ENCODE measurements at places on chromosomes 2 and 18.

DNA sequence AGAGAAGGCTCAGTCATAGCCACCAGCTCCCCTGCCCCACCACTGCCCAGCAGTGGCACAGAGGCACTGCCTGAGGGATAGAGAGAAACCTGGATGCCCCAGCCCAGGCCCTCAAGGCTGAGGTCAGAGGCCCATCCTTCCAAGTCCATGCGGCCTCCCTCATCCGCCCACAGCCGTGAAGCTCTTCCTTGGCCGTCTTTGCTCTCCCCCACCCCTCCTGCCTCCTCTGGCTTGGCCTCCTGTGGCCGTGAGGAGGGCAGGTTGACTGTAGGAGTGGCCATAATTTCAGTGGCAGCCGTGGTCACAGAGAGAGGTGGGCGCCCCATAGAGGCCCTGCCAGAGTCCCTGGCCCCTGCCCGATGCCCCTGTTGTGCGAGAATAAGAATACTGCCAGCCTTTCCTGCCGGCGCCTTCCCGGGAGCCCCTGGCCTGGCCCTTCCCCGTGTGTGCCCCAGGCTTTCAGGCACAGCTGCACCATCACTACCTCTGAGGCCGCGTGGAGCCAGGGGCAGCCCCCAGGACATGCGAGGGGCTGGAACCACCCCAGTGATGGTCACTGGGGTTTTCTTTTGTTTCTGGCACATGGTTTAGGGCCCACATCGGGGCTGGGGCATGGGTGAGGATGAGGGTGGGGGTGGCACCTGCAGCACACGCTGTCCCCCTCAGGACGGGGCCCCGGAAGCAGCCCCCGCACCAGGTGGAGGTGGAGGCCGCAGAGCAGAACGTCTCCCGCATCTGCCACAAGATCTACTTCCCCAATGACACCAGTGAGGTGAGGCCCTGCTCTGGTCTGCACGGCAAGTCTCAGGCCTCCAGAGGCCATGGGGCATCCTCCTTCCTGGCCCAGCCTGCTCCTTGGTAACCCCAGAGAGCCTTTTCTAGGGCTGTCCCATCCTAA, 13.1 kb upstream of the GPR17 start:
- DNase-seq: no peak

DNA sequence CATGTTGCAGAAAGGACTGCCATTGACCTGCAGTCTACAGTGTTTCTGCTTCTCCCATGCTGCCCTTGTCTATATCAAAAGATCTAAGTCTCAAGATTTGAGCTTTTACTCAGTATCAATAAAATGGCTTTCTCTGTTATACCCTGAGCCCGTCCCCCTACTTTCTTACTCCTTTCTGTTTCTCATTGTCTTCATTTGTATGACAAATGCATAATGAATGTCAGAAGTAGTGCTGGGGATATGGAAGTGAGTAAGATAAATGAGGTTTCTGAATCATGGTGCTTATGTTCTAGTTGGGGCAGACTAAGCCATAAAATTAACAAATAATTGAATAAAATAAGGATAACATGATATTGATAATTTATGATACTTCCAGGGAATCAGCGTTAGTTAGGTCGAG, 128.6 kb downstream of the PARD3B start:
- no peak for DNase-seq

- no peak for DNase-seq
Measured at GRCh38 chr2:98515250-98515991, 70.8 kb downstream of the INPP4A start.

GRCh38 chr2:160892204-160892603, 268.0 kb upstream of the TANK start:
- no peak for DNase-seq

DNA sequence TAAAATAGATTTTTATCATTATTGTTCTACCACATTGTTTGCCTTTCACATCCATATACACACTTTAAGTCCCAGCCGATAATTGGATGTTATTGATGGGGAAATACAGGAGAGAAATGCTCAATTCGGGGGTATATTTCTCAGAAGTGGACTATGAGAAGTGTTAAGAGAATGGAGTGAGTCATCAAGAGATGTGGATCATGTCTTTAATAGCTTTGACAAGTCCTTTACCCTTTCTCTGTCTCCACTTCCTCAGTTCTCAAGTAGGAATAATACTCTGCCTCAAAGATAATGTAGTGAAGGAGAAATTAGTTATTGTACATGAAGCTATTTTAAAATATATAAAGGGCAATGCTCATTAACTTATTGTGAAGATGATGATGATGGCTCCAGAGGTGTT, 1017.6 kb upstream of the PIK3C3 start:
- no peak for DNase-seq

- peak; percentile 30 for DNase-seq
Measured at GRCh38 chr2:219247678-219248642, 2.7 kb downstream of the STK16 start.

DNA sequence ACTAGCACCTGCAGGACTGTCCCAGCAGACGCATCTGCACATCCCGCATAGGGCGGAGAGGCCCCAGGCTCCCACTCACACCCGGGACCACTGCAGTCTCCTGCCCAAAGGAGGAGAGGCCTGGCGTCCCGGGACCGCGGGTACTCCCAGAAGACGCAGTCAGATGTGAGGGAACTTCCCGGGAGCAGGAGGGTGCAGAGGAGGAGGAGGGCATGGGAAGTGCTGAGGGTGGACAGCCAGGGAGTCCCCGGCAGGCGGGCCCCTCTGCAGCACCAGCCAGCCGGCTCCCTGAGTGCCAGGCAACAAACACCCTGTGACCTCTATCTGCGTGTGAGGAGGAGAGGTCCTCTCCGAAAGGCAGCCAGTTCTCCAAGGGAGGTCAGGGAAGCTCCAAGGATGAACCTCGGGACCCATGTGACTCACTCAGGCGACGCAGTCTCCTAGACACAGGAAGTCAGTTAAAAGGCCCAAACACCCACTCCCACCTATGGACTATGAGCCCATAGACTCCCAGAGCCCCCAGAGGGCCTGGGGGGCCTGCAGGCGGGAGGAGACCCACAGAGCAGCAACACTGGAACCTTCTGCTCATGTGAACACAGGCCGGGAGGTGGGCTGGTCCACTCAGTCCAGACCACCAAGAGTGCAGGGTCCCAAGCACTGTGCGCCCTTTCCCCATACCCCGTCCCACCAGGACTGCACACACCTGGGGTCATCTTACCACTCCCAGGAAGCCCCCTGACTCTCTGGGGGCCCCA, 4.2 kb downstream of the PXDN start:
- DNase-seq: no peak

DNA sequence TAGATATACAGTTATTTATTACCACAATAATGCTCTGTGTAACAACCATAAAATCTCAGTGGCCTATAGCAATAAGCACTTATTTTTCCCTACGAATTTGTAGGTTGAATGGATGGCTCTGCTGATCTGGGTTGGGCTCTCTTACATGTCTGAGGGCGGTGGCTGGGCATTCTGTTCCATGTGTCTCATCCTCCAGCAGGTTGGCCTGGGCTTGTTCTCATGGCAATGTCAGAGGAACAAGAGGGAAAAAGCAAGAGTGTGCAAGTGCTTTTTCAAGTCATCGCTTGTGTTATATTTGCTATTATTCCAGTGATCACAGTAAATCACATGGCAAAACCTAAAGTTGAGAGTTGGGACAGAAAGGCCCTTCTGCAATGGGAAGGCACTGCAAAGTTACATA, 30.4 kb upstream of the MYO3B start:
- DNase-seq: no peak

- no peak for DNase-seq
Measured at GRCh38 chr18:31617031-31617717, 25.5 kb downstream of the TTR start.

GRCh38 chr2:151391436-151391835, 18.3 kb upstream of the RIF1 start:
- DNase-seq: no peak

GRCh38 chr2:99862566-99862965, 279.8 kb downstream of the AFF3 start:
- DNase-seq: no peak

DNA sequence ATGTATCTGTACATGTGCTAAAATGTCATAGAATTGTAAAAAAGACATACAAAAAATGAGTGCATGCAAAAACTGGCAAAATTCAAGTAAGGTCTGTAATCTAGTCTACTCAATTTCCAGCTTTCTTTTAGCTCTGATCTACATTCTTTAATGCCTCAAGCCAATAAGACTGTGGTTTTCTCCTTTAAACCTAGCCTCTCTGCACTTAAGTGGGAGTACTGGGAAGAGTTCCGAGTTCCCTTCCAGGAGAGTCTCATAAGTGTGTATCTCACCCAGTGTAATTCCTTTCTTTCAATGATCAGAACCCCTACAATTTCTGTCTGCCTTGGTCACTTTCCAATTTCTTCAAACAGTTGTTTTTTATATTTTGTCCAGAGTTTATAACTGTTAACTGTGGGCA, 150.1 kb downstream of the PTRHD1 start:
- no peak for DNase-seq

DNA sequence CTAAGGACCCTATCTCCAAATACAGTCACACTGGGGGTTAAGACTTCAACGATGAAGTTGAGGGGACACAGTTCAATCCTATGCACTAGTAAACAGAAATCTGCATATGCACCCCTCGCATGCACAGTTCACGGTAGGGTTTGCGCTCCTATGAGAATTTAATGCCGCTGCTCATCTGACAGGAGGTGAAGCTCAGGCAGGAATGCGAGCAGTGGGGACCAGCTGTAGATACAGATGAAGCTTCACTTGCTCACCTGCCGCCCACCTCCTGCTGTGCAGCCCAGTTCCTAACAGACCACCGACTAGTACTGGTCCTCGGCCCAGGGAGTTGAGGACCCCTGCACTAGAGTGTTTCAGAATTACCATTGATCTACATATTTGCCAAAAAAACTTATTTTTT, 40.0 kb upstream of the FAHD2A start:
- DNase-seq: no peak

- DNase-seq: peak; percentile 20
Measured at GRCh38 chr2:105926960-105927678, 182.4 kb downstream of the NCK2 start.

DNA sequence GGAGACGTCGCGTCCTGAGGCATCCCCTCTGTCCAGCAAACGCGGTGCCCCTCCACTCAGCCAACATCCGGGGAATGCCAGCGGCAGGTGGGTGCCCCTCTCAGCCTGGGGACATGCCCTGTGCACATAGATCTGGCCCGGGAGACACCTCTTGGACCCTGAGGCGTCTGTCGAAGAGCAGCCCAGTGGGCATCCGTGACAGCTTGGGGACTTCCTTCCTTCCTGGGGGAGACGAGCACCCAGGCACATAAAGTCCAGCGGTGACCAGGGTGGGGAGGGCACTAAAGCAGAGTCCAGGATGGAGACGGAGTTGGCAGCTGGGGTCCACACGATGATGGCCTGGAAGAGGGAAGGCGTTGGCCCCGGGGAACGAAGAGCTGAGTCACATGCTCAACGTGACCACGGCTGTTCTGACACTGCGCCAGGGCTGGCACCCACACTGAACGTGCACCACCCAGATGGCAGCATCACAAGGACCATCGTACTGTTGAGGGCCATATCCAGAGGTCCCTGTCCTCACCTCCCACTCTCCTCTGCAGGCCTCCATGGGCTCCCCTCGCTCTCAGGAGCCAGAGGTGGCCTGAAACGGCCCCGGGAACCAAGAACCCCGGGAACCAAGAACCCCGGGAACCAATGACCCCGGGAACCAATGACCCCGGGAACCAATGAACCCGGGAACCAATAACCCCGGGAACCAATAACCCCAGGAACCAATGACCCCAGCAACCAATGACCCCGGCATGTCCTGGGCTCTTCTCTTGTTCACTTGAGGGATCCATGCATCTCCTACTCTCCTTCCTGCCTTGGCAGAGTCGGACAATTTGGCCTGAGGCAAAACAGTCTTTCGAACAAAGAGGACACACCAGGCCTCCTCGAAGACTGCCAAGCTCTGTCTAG, 22.6 kb downstream of the HDAC4 start:
- no peak for DNase-seq

DNA sequence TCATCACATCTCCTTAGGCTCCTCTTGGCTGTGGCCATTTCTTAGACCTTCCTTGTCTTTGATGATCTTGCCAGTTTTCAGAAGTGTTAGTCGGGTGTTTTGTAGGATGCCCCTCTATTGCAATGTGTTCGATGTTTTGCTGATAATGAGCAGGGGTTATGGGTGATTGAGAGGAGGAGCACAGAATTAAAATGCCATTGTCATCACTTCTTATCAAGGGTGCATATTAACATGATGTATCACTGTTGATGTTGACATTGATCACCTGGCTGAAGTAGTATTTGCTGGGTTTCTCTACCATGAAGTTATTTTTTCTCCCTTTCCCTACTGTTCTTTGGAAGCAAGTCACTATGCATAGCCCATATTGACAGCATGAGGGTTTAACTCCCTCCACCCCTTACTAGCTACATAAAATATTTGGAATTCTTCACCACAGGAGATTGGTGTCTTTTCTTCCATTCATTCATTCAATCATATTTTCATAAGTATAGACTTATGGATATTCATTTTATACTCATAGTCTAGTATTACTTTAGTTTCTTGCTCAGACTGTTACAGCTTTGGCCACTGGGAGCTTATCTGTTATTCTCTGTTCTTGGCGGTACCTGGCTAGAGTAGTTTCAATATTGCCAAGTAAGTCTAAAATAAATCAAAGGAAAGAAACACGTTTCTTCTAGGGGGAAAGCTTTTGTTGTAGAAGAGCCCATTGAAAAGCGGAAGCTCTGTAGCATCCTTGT, 54.5 kb upstream of the TMEM87B start:
- no peak for DNase-seq

GRCh38 chr2:159094173-159094737, 125.8 kb downstream of the TANC1 start:
- no peak for DNase-seq

DNA sequence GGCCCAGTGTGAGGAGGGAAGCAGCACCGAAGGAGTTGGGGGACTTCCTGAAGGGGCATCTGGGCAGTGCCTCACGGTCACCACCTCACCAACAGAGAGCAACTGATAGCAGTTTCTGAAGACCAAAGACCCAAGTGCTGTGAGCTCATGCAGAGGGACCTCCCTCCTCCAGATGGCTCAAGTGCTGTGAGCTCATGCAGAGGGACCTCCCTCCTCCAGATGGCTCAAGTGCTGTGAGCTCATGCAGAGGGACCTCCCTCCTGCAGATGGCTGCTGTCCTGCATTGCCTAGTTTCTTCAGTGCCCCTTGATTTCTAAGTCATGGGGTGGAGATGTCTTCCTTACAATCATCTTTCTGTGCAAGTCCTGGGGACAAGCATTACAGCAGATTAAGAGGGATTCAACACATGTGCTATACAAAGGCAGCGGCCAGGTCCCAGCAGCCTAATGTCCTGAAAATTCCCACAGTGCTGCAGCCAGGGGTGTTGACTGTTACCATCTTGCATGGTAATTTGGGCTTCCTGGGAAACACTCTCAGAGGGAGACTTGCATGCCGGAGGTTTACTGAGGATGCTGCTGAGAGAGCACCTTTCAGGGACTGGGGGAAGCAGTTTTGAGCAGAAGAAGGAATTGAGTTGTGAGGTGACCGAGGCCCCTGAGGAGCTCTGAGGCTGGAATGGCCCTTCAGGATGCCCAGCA, 409.3 kb downstream of the GALR1 start:
- no peak for DNase-seq

All from stimulated activated CD8-positive, alpha-beta memory T cell treated with anti-CD3 and anti-CD28 coated beads, Interleukin-7, amount 100 ng/mL, for 24 hours (primary cell).